ENCODE measurements at places on chromosomes 6 and 20.
A peak's percentile ranks its signal among the peaks of the same experiment; 100 is the strongest.

DNA sequence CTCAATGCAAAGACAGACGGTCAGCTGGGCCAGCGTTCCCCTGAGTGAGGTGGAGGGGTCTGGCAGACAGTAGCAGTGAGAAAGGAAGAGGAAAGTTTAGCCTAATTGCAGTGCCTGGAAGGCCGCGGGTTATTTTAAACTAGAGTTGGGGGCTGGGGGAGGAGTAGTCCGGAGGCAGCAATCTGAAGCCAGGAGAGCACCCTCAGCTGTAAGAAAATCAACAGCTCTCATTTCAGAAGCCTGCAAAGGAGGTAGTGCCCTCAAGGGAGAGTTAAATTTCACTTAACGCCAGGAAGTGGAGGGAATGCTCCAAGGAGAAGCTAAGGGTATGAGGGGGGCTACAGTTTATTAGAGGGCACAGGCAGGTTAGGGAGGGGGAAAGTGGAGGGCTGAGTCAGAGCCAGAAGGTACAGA is 26.9 kb downstream of the RING1 start:
- no peak for DNase-seq

- DNase-seq, result no peak
Measured at GRCh38 chr6:166764473-166765233, 137.6 kb upstream of the RPS6KA2 start.

DNA sequence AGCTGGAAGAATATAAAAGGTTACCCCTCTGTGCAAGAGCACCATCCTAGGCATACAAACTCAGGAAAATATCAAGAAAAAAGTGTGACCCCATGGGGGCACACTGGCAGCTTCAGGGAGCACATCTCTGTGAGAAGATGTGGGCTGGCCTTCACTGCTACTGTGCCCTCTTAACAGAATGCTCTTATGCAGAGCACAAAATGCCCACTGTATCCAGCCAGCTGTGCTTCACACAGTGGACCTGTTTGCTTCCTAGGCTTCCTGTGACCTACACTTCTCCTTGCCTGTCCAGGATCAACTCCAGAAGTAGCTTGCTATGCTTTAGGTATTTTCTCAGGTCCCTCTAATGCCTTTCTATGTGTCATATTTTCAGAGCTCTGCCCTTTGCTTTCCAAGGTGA is 380.2 kb upstream of the MMS22L start:
- no peak for DNase-seq

DNA sequence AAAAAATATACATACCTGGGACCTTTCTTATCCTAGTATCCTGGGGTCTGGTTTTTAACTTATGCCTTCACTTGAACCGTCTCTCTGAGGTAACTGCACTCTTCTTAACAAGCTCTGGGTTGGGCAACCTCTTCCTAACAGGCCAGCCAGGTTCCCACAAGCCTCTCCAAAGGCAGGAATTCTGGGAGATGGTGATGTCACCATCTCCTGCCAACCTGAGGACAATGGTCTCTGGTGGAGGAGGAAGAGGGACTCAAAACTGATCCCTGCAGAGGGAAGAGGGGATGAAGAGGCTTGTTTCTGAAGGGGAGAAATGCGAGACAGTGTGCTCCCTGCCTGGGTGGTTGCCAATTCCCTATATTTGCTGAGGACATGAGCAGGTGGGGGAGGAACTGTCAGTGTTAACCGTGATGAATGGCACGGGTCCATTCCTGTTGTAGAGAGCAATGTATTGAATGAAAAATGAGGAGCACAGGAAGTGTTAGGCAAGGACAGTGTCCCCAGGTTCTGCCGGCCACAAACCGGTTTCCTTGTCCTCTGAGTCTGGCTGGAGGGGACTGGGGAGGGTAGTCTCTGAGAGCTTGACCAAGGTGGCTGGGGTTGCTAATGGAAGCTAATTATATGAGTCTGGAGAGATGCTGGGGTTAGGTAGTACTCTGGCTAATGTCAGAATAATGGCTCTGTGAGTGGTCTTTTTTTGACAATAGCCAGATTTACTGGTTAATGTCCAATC is 95.5 kb downstream of the KCNB1 start:
- no peak for DNase-seq

DNA sequence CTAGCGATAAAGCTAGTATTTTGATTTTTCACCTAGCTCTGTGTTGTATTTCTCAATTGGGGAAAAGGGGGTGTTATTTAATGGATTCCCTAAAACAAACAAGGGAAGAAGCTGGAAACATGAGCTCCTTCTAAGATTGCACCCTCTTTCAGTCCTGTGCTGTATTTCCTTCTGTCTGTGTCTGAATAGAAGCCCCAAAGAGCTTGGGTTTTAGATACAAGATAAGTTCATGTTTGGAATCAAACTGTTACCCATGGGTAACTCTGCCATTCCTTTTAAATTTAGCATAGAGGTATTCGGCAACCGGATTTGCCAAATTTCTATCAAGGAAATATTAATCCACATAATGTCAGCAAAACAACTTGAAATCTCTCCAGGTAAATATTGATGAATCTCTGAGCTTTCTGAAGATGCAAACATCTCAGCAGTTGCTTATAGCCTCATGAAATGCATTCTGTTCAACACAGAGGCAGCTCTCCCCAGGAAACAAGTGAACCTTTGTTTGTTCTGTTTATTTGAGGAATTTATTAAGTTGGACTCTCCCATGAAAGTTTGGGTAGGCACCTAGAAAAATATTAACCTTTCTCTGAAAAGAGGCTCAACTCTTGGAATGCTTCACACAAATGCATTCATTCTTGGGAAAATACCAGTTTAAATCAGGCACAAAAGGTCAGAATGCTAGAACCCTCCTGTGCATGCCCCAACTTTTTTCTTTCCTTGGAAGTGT is 9.9 kb upstream of the SCGN start:
- DNase-seq, result no peak

DNA sequence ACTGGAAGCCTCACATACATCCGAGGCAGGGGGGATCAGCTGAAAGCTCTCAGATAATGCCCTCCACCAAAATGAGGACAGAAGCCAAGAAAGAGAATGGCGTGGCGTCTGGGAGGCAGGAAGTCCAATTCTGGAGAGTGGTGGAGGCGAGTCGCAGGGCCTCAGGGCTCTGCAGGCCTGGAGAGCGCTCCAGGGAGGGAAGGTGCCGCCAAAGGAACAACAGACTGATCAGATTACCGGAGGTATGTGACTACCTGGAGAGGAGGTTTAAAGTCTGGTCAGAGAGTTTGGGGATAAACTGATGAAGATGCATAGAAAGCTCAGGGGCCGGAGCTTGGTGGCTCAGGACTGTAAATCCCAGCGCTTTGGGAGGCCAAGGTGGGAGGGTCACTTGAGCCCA is 11.2 kb upstream of the IP6K3 start:
- no peak for DNase-seq

DNA sequence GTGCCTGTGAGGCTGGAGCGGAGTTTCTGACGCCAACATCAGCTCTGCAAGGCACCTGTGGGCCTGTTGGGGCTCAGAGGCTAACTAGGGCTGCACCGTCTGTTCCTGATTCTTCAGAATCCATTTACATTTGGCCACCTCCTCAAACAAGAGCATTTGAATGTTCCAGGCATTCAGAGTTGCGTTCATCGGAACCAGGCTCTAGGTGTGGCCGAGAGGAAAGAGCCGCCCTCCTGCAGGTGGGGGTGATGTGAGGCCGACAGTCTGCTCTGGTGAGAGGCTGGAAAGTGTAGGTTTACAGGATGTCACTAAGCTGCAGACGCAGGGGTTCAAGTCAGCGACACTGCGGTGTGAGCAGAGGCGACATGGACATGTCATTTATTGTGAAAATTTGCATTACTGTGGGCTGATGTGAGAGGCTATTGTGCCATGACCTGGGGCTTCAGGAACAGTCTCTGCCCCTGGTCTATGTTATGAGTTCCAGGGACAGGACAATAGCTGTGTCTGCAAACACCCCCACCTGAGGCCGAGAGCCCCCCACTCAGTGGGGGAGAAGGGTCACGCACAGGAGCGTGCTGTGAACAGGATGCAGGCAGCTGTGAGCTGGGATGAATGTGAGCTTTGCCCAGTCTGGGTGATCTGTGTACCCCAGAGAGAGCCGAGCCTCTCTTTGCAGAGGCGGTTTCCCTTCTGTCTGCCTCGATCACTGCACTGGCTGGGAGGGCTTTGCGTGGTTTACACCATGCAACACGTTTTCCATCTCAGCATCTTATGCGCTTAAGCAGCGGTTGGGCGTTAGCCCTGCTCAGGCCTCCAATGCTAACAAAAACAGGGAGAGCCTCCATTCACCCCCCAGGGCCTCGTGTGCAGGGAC is 21.1 kb downstream of the SLCO4A1 start:
- no peak for DNase-seq

- no peak for DNase-seq
Measured at GRCh38 chr20:50019466-50020256, 36.9 kb downstream of the SNAI1 start.

- peak; percentile 75 for DNase-seq
Measured at GRCh38 chr6:142728910-142729481, 216.0 kb downstream of the HIVEP2 start.

DNA sequence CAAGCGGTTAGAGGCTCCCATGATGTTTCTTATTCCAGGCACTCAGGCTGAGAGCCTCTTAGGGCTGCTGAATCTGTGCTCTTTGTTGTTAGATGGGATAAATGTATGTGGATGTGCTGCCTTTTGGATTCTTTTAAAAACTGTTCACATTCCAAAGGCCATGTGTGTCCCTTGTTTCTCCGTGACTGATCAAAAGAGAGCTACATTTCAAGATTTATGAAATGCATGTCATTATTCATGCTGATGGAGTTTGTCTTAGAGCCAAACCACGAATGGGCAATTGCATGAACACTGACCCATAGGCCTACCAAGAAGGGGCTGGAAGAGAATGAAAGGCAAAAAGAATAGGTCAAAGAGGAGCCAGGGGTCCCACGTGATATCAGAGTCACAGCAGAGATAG is 104.9 kb upstream of the TSHZ2 start:
- no peak for DNase-seq

- DNase-seq, result no peak
Measured at GRCh38 chr6:71396410-71396801, 107.8 kb downstream of the OGFRL1 start.

DNA sequence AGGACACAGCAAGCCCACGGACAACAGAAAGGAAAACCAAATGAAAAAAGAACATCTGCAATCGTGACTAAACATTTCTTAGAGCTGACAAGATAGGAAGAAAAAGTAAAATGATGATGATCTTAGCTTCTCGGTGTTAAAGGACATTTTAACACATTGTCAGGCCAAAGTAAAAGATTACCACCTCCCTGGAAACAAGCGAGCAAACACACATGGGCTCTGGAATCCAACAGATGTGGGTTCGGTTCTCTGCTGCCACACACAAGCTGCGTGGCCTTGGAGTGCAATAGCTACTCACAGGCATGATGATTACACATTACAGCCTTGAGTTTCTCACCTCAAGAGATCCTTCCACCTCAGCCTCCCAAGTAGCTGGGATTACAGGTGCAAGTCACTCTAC is 7.5 kb upstream of the AAR2 start:
- no peak for DNase-seq

DNA sequence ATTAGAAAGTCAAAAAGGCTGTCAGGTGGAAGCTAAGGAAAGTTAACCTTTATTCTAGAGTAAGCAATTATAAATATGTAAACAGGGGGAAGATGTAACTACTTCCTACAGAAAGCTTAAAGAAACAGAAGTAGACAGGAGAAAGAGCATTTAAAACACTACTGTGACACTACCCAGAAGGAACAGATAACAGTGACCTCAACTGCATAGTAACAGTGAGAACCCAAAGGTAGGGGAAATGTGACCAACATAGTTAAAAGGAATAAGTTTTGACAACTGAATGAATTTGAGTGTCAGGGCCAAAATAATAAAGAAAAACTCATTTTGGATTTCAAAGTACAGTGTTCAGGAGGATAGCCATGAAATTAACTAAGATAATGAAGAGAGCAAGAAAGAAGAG is 43.5 kb downstream of the IBTK start:
- DNase-seq, result no peak

DNA sequence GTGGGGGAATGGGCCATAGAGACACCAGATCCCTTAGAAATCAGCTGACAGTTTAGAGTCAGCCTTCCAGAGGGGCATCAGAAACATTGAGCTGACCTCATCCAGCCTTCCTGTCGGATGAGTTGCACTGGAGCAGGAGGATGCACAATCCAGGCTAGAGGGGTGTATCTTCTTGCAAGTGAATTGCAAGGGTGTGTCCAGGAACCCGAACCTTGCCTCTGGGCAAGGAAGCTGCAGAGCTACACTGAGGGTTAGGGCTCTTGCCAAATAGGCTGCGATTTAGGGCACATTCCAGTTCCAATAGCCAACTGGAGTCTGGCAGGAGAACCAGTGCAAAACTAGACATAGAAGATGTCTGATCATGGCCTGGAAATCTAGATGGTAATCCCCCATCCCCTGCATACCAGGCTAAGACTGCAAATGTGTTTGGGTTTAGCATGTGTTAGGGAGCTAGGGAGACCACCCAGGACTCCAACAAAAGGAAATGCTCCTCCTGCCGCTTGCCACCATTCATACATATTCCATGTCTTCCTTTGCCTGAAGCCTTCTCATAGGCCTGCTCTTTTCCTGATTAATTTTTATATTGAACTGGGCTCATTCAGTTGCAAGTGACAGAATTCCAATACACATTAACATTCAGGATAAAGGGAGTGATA is 6.3 kb upstream of the UTRN start:
- no peak for DNase-seq

- no peak for DNase-seq
Measured at GRCh38 chr6:8054276-8054675, 9.9 kb downstream of the BLOC1S5 start.

All from fibroblast of villous mesenchyme (primary cell).